ENCODE measurements at places on chromosomes 16 and 17. TPM values are rescaled to one million over a fixed set of nuclear protein-coding genes. Genes with fewer than 3 reads are reported as not detected.

- DNase-seq: no peak
Observed at GRCh38 chr16:74202009-74202408, 94.6 kb upstream of the PSMD7 start.

Gene HAP1
- 0.33 TPM for total RNA-seq

- DNase-seq: no peak
Observed at GRCh38 chr16:81520560-81521135, 76.0 kb downstream of the CMIP start.

- no peak for DNase-seq
Observed at GRCh38 chr17:521561-522325, 169.1 kb upstream of the RPH3AL start.

- no peak for DNase-seq
Observed at GRCh38 chr16:84555418-84556196, 51.1 kb upstream of the MEAK7 start.

DNA sequence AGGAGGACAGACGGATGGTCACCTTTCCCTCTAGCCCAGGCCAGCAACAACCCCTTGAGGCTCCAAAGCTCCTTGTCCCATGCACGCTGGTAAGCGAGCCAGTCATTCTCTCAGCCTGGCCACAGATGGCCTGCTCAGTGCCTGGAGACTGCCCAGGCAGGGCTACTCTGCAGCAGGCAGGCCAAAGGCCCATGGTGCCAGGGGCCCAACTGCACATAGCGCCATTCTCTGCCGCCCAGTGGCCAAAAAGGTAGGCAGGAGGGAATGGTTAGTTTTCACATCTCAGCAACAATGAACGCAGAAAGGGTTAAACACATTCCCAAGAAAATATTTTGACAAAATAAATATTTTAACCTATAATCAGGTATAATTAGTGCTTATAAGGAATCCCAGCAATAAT, 7.7 kb upstream of the SREBF1 start:
- DNase-seq: no peak

GRCh38 chr16:51705142-51705541, 554.1 kb upstream of the SALL1 start:
- DNase-seq: no peak

Gene SOX15
- total RNA-seq: 1.0 TPM

- DNase-seq: no peak
Observed at GRCh38 chr16:1687427-1688316, 9.6 kb downstream of the JPT2 start.

GRCh38 chr16:89482817-89483205, 7.5 kb downstream of the ANKRD11 start:
- DNase-seq: no peak

- peak; percentile 29 for DNase-seq
Observed at GRCh38 chr17:78993241-78993956, 13.7 kb upstream of the LGALS3BP start.

Gene CCDC78
- total RNA-seq: 5.1 TPM

DNA sequence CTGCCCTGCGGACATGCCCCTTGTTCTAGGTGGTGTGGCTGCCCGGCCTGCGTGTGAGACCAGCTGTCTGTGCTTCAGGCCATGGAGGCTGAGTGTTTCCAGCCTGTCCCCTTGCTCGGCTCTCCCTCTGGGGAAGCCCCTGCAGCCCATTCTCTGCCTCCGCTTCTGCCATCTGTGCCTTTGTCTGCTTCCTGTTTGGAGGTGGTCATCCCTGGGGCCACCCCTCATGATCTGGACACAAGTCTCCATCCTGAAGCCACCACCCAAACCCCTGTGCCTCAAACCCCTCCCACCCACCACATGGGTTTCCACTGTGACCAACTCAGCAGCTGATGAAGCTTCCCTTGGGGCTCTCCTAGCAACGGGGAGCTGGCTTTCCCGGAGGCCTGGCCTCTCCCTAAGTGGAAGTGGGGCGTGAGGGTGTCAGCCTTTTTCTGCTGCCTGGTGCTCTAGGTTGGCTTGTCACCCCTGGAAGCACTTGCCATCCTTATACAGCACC, 184.9 kb downstream of the SEC14L1 start:
- DNase-seq: no peak

GRCh38 chr17:67178555-67178954, 66.4 kb downstream of the HELZ start:
- no peak for DNase-seq

Gene SLC52A1
- total RNA-seq: 0.53 TPM

GRCh38 chr17:61132524-61132923, 267.1 kb upstream of the TBX2 start:
- no peak for DNase-seq

DNA sequence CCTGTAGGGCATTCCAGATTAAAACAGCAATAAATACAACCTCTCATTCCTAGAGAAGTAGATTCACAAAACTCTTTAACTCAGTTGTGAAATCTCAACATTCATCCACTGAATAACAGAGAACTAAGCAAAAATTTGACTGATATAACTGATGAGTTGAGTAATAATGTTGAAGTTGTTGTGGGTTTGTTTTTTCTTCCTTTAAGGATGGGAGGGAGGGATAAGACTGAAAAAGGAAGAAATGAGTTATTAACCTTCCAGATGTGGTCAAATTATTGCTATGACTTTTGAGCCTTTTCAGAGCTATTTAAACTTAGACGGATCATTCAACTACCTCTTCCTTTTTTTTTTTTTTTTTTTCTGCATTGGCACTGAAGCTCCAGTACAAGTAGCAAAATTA, 38.6 kb downstream of the SKAP1 start:
- no peak for DNase-seq

Gene DYNLL2
- total RNA-seq: 45.8 TPM

Gene ATP1B2
- 0.22 TPM for total RNA-seq

Gene CBX8
- 4.1 TPM for total RNA-seq

Gene MYO18A
- total RNA-seq: 136 TPM

Gene USP43
- total RNA-seq: 0.22 TPM

Gene CDH11
- total RNA-seq: not detected

Gene CX3CL1
- total RNA-seq: not detected

DNA sequence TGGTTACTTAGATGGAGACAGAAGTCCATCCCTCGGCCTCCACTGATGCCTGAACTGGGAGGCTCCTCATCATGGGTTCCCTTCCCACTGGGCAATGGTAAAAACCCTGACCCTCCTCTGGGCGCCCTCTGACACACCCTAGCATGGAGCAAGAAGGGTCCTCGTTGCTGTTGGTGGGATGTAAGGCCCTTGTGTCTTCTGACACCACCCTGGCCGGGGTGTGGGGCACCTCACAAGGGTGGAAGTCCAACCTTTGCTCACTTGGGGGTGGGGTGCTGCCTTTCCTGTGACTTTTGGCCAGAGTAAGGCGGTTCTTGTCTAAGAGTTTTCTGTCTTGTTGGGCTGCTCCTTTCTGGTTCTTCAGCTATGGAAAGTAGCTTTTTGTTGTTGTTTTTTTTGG, 28.7 kb downstream of the MPRIP start:
- no peak for DNase-seq

GRCh38 chr16:85174871-85175723, 62.8 kb upstream of the CIBAR2 start:
- no peak for DNase-seq

Gene HOXB4
- 3.1 TPM for total RNA-seq

GRCh38 chr17:376936-377863, 24.6 kb upstream of the RPH3AL start:
- no peak for DNase-seq

- no peak for DNase-seq
Observed at GRCh38 chr16:14360326-14361037, 269.6 kb downstream of the PARN start.

GRCh38 chr17:5788266-5788900, 204.1 kb upstream of the NLRP1 start:
- no peak for DNase-seq

- DNase-seq: no peak
Observed at GRCh38 chr17:21095735-21096134, 31.0 kb upstream of the DHRS7B start.

Gene SMIM22
- total RNA-seq: not detected

- DNase-seq: no peak
Observed at GRCh38 chr17:33113276-33113990, 121.8 kb downstream of the SPACA3 start.

Gene RHBDF2
- total RNA-seq: 50.0 TPM

DNA sequence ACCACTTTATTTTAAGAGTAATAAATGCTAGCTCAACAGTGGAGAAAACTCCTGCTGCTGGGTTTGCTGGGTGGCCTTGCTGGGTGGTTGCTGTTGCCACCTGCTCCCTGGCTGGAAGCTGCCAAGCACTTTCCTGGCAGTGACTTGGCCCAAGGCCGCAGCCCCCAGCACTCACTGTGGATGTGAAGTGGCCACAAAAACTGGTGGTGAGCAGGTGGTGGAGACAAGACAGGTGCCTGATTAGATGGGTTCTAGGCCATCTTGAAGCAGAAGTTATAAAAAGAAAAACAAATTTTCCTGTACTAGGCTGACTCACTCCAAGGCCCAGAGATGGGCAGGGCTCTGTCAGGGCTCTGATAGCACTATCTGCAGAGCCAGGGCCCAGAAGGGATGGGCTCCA, 224.7 kb upstream of the NLRP1 start:
- no peak for DNase-seq

GRCh38 chr16:6645768-6646568, 686.7 kb upstream of the RBFOX1 start:
- no peak for DNase-seq

- DNase-seq: no peak
Observed at GRCh38 chr16:86556576-86556975, 1.5 kb upstream of the MTHFSD start.

GRCh38 chr17:72077326-72077960, 43.4 kb upstream of the SOX9 start:
- no peak for DNase-seq

Gene GPR179
- total RNA-seq: 0.19 TPM

DNA sequence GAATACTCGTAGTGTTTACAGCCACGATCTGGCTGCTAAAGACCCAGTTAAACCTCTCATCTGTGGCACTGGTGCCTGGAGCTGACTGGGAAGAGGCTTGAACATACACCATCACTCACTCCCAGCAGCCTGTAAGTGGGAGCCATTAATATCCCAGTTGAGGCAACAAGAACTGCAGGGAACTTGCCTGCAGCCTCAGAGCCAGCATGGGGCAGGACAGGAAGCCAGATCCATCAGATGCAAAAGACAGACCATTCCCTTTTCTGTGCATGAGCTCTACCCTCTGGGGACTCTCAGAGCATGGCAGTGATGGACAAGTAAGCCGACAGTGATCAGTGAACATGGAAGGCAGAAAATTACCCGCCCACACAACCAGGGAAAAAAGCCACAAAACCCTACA, 91.8 kb downstream of the TMEM132E start:
- no peak for DNase-seq

- DNase-seq: no peak
Observed at GRCh38 chr17:17906418-17907215, 65.6 kb downstream of the TOM1L2 start.

Gene TMC5
- total RNA-seq: not detected

DNA sequence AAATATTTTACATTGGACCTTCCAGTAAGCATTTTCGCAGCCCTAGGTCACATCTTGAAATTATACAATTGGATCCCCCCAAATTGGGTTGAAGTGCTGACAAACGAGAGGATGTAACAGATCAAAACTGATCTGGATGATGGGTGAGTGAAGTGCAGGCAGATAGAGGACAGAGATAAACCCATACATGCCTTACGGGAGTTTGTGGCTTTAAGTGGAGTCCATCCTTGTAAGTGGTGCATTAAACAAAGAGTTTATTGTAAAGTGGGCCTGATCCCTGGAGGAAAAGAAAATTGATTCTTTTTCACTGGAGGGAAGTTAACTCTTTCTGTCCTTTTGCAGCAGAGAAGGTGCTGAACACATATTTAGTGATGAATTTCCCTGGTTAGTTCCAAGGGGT, 39.0 kb upstream of the KCNJ2 start:
- DNase-seq: no peak

DNA sequence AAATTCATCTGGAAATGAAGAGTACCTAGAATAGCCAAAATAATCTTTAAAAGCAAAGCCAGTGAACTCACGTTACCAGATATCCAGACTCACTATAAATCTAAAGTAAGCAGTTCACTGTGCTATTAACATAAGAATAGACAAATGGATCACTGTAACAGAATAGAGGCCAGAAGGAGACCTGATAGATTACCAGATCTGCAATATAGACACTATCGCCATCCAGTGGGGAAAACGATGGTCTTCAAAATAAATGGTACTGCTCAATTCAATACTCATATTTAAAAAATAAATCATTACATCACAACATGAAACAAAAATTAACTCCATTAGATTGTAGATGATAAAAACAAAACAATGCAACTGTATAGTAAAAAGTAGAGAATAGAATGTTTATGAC, 158.6 kb upstream of the CDH8 start:
- no peak for DNase-seq

DNA sequence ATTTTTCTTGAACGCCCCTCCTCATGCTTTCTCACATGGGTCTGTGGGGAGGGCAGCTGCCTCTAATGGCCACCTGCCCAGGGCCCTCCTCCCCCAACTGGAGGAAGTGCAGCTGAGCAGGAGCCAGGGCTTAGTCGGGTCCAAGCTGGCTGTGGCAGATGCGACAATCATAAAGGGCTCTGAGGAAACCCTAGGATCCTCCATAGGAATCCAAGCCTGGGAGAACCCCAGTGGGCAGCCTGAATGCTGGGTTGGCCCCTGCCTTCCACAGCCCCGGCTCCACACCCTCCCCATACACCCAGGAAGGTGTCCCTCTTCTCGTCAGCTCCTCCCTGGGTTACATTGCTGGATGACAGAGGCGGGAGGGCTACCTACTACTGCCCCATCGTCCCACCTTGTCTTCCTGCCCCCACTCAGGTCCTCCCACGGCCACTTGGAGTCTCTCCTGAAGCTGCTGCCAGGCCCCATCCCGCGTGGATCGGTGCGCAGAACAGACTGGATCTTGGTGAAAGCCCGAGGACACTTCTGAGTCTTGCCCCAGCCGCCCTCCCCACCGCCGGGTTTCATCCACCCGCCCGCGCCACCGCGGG, 15.6 kb upstream of the CBFB start:
- no peak for DNase-seq

- peak; percentile 70 for DNase-seq
Observed at GRCh38 chr17:44220213-44221083, 973 bp upstream of the UBTF start.

DNA sequence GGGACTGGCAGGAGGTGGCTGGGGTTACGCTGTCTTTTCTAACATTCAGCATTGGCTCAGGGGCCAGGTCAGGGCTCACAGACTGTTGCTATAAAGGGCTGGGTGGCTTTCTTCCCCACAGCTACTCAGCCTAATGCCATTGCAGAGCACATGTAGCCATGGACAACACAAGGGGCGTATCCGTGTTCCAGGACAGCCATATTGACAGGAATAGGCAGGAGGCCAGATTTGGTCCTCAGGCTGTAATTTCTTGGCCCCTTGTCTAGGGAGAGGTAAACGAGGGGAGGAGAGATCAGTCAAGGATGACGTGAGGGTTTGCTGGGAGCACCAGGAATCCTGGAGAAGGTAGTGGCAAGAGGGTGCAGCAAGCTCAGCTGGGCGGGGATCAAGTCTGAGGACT, 21.2 kb upstream of the MYO15B start:
- no peak for DNase-seq

DNA sequence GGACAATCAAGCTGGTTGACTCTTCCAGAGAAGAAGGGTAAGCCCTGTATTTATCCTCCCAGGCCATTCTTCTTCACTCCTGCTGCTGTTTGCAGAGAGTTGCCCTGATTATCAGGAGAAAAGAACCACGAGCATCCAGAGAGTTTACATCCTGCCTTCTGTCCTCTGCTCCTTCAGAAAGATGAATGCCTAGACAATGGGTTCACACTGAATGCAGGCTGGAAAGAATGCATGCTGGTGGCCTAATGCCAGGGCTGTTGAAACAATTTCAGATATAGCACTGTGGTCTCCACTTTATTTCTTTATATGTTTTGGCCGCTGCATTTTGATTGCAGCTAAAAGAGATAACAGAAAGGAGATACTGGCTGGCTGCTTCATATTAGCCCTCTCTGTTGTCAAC, 21.2 kb upstream of the HAS3 start:
- DNase-seq: no peak

Data from CD4-positive, alpha-beta memory T cell (primary cell).